ENCODE measurements at places on chromosomes 12 and 14.

GRCh38 chr12:30756074-30756473 is 1.3 kb upstream of the CAPRIN2 start:
- no peak for DNase-seq

- no peak for DNase-seq
Observed at GRCh38 chr14:79502751-79503148, 708.6 kb downstream of the DIO2 start.

- DNase-seq: peak; percentile 81
Observed at GRCh38 chr12:117968826-117969659, at the start of gene KSR2. KSR2 (minus strand) TSS chr12:117968990; CDS start chr12:117968255, 735 bp downstream.

GRCh38 chr12:47361389-47362021 is 281.7 kb upstream of the AMIGO2 start:
- no peak for DNase-seq

- DNase-seq: no peak
Observed at GRCh38 chr12:108801736-108802100, 55.7 kb downstream of the SSH1 start.

- no peak for DNase-seq
Observed at GRCh38 chr12:123267991-123268843, 3.4 kb downstream of the CDK2AP1 start.

DNA sequence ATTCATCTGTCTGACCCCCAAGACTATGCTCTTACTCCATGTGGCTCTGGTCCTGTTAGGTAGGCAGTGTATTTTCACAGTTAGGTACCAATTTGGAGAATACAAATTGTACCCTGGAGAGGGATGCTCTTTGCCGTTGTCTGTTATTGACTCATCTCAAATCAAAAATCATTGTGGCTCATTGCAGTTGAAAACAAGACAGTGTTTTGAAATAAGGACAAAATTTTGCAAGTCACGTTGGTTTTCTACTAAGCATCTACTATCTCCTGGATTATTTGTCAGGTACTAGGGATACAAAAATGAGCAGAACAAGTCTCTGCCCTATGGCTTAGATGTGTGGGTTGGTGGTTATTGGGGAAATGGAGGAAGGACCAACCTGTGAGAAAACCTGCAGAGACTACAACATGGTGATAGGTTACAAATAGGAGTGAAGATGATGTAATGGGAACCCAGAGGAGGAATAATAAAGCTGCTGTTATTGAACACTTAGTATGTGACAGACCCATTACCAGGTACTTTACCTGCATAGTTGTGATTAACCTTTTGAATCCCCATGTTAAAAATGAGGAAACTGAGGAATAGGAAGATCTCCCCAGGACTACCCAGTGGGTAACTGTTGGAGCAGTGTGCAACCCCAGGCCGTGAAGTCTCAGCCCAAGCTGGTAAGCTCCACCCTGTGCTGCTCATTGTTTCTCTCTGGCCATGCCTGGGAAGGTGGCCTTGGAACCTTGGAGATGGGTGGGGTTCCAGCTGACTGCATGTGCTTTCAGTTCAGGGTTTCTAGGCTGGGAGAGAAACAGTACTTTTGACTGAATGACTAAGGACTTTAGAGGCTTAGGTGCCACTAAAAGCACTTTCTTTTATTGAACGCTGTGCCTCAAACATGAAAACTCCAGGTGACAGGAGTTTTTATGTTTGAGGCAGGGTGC is 72.9 kb upstream of the SRSF5 start:
- no peak for DNase-seq

DNA sequence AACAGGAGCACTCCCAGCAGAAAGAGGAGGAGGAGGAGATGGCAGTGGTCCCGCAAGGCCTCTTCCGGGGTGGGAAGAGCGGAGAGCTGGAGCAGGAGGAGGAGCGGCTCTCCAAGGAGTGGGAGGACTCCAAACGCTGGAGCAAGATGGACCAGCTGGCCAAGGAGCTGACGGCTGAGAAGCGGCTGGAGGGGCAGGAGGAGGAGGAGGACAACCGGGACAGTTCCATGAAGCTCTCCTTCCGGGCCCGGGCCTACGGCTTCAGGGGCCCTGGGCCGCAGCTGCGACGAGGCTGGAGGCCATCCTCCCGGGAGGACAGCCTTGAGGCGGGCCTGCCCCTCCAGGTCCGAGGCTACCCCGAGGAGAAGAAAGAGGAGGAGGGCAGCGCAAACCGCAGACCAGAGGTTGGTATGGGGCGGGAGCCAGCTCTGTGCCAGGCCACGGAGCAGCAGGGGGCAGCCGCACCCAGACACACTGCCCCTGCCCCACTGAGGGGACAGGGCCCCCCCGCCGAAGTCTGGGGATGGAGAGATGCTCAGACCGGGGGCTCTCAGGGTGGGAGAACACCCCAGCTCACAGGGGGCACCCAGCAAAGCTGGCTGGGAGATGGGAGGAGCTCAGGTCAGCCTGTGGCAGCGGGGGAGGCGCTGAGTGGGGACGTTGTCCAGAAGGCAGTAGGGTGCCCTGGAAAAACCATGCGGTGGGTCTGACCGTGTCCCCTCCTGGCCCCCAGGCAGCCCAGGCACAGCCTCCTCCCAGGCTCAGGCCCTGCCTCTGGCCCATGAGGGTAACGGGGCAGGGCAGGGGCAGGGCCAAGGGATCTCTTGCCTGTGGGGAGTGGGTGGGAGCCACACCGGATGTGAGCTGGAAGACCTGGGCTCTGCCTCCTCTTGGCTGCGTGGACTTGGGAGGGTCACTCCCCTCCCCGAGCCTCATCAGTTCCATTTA is 9.8 kb downstream of the CHGA start:
- no peak for DNase-seq

DNA sequence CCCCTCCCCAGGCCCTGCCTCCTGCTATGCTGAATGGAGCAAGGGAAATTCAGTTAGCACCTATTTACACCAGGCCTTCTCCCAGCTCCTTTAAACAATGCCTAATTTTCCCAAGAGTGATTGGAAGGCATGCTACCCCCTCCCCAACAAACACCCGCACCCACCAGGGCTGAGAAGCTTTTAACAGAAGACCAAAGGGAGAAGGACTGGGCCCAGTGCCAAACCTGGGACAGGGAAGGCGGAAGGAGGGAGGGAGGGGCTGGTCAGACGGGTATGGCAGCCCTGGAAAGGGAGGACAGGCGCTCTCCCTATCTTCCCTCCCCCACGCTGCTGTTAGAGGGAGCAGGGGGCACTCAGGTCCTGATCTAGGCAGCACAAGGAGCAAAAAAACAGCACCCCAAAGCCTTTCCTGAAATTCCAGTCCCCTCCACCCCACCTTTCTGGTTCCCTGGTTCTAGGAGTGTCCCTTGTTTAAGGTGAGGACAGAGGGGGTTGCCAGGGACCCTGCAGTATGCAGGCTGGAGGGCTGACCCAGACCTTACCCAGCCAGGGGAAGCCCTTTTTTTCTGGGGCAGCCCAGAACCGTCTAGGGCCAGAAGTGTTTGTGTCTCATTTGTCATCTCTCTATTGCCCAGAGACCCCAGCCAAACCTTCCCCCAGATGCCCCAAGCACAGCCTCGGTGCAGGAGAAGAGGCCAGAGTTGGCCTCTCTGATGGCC is 2.4 kb upstream of the KRT8 start:
- no peak for DNase-seq

DNA sequence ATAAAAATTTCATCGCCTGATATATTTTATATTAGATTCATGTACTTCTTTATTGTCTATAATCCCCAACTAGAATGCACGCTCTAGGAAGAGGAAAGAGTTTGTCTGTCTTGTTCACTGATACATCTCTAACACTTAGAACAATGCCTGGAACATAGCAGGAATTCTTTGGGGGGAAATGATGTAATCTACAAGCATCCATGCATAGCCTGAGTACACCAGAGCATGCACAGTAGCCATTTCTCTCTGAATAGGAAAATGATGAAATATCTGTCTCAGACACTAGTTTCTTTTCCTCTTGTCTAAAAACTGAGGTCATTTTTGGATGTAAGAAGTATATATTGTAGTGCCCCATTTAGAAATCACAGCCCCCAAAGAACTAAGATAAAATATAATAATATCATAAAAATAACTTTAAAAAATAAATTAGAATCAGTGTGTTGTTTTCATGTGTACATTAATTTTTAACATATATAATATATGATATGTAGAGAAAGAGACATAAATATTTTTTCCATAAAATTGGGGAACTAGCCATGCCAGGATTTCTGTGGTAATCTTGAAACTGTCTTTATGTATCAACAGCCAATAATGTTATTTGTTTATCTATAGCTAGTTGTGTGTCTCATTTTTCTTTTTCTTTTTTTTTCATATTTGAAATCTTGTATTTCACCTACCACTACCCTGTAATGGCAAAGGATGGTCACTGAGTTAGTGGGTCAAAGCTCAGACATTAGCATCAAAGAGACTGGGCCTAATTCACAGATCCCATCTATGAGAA is 155.6 kb upstream of the TMCC3 start:
- DNase-seq: no peak

- DNase-seq: no peak
Observed at GRCh38 chr14:28703482-28703881, 63.1 kb upstream of the FOXG1 start.

GRCh38 chr12:82872088-82872487 is 185.4 kb downstream of the TMTC2 start:
- DNase-seq: no peak

DNA sequence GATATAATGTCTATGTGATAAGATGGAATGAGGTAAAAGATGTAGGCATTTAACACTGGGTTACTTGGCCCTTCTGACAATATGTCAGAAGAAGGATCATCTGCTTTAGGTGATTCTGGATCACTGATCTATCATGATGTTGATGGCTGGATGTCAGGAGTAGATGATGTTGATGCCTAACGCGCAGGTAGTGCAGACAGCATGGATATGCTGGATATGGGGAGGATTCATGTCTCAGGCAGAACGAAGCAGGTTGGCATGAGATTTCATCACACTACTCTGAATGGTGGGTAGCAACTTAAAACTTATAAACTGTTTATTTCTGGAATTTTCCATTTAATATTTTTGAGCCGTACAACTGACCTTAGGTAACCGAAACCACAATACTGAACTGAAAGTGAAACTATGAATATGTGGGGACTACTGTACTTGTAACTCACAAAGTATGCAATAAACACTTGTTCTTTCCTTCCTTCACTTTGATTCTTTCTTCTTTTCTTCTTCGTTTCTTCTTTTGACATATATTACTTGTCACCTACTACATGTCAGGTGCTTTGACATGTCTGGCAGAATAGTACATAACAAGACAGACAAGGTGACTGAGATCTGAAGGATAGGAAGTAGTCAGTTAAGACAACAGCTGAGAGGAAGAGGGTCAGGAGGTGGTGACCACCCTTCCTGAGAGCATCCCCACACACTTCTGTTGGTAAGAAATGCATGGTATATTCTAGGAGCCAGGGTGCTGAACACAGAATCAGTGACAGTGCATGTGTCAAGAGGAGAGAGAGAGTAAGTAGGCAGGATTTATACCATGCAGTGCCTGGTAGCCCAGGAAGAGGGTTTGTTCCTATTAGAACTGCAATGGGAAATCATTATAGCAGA is 238.8 kb downstream of the PPFIA2 start:
- DNase-seq: no peak

- no peak for DNase-seq
Observed at GRCh38 chr14:25516838-25517237, 466.9 kb upstream of the STXBP6 start.

DNA sequence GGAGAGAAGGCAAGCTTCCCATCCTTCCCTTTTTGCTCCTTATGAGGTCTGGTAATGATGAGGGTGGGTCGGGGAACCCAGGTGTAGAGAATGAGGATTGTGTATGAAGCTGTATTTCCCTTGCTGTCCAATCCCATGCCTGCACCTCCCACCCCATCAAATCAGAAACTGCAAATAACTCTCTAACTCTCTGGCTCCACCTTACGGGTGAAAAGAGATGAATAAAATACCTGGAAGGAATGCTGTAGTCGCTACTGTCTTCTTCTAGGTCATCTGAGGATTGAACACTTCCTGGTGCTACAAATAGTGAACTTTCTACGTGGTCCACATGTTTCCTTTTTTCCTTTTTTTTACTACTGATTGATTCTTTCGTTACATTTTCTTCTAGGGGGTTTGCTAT is 38.9 kb upstream of the DICER1 start:
- no peak for DNase-seq

- DNase-seq: no peak
Observed at GRCh38 chr12:52415870-52416750, 10.0 kb upstream of the KRT82 start.

GRCh38 chr12:5522432-5523335 is 90.8 kb downstream of the NTF3 start:
- no peak for DNase-seq

DNA sequence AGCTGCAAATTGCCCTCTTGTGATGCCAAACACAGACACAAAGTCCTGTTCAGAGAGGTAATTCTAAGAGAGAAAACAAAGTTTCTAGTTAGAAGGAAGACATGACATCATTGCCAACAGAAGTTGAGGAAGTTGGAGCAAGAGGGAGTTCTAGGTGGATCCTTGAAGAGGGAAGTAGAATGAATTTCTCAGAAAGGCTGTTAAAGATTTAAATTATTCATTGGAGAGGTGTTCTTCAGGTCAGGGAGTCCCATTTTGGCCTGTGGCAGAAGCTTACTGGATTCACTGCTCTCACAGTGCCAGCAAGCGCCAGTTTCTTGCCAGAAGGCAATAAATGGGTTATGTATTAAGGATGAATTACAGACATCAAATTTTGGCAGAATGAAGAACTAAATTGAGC is 15.3 kb downstream of the TSFM start:
- DNase-seq: no peak

- DNase-seq: no peak
Observed at GRCh38 chr12:127214186-127214585, 1052.8 kb upstream of the TMEM132C start.

DNA sequence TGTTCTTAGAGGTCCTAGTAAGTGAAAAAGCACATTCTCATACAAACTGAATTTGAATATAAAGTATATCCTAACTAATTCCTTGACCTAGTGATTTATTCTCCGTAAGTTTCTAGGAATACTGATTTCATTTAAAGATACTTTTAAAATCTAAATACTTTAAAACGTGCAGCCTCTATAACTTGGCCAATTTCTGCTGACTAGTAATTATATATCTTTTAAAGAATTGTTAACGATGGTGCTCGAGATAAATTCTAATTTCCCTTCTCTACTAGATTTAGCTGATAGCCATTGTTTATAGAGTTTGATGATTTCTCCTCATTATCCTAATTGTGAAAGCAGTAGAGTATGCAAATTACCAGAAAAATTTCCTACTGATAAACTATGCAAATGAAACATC is 257.9 kb downstream of the ADAMTS20 start:
- no peak for DNase-seq

DNA sequence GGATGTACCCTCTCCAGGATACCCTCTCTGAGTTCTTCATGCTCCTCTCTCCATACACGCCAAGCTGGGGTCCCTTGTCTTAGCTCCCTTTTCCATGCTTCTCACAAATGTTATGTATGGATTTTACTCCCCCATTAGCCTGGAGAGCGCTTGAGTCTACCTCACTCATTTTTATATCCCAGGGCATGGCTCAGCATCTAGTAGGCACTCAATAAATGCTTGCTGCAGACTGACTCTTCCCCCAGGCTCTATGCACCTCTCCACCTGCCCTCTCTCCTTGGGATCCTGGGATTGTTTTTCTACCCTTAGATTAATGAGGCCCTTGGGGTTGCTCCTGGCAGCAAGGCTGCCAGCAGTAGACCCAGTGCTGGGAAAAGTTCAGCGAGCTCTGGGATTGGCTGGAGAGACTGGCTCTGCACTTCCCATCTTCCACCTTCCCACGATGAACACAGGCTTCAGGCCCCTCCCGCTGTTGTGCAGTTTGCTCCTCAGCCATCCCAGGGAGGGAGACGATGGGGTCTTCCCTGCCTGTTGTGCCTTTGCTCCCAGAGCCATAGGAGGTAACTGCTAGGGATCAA is 2.2 kb downstream of the NRIP2 start:
- DNase-seq: no peak

GRCh38 chr14:58919217-58919616 is 269.2 kb upstream of the DAAM1 start:
- DNase-seq: no peak

All from progenitor cell of endocrine pancreas (in vitro differentiated cells).